ENCODE measurements at places on chromosomes 11 and 22. TPM values are rescaled to one million over a fixed set of nuclear protein-coding genes. Genes with fewer than 3 reads are reported as not detected.

- H3K36me3 ChIP-seq = no peaks in the 10 kb centered on the region
- H3K27ac ChIP-seq = no peak overlapping the region
- no peak for DNase-seq
Measured at GRCh38 chr11:55357560-55358184, 10.1 kb upstream of the OR4A15 start.

Gene NNMT
- total RNA-seq = 3.4 TPM

DNA sequence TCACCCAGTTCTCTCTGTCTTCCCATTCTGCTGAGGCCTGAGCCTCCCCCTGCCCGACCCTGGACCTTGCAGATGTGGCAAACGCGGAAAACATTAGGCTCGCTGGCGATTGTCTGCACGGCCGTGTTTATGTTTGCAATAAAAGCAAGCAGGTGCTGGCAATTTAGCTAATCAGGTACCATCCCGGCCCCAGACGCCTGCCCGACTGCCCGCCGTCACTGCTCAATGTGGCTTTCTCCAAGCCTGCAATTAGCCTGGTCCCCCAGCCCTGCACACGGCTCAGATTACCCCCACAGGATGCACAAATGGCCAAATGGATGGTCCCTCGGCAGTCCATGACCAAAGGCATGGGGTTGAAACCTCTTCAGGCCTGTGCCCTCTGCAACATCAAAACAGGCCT, 259.7 kb downstream of the MN1 start:
- DNase-seq = peak; percentile 29
- H3K4me1 ChIP-seq = peaks cover 19% of the 10 kb centered on the region
- H3K4me3 ChIP-seq = no peak overlapping the region
- peaks cover 4% of the 10 kb centered on the region for H3K27me3 ChIP-seq

DNA sequence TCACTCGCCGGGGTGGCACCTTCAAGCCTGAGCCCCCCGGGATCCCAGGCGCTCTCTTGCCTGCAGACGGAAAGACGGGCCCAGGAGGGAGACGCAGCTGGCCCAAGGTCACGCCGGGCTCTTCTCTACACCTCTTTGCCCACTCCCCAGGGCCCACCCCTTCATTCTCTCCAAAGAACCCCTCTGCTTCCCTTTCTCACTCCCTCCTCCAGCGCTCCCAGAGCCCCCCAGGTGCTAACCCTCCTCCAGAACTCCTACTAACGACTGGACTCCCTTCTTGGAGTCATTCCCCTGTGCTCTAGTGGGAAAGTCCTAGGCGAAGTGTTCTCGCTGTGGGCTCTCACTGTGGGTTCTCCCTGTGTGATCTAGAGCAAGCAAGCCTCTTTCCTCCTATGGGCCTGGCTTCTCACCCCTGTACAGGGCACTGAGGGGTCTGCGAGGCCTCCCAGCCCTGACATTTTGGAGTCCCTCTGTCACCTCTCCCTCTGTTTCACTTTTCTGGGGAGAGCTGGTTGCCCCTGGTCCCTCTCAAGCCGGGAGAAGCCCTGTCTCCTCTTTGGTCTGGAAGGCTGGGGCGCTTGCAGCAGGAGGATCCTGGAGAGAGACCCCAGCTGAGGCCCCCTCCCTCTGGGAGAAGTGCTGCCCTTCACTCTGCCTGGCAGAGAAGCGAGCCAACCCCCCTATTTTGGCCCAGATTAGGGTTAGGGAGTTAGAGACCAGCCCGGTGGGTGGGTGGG, 858 bp downstream of the OAF start:
- H3K4me1 ChIP-seq = peaks cover 4% of the 10 kb centered on the region
- DNase-seq = no peak
- peaks cover 24% of the 10 kb centered on the region for H3K27me3 ChIP-seq
- peak overlapping the region; percentile 90 for H3K4me3 ChIP-seq

- H3K27ac ChIP-seq = no peak overlapping the region
- H3K36me3 ChIP-seq = no peaks in the 10 kb centered on the region
- H3K4me1 ChIP-seq = peaks cover 39% of the 10 kb centered on the region
- H3K4me3 ChIP-seq = no peak overlapping the region
- no peak for DNase-seq
- H3K27me3 ChIP-seq = peaks cover 6% of the 10 kb centered on the region
Measured at GRCh38 chr22:28052825-28053269, 133.8 kb upstream of the PITPNB start.

Gene DLG2
- 2.9 TPM for total RNA-seq

DNA sequence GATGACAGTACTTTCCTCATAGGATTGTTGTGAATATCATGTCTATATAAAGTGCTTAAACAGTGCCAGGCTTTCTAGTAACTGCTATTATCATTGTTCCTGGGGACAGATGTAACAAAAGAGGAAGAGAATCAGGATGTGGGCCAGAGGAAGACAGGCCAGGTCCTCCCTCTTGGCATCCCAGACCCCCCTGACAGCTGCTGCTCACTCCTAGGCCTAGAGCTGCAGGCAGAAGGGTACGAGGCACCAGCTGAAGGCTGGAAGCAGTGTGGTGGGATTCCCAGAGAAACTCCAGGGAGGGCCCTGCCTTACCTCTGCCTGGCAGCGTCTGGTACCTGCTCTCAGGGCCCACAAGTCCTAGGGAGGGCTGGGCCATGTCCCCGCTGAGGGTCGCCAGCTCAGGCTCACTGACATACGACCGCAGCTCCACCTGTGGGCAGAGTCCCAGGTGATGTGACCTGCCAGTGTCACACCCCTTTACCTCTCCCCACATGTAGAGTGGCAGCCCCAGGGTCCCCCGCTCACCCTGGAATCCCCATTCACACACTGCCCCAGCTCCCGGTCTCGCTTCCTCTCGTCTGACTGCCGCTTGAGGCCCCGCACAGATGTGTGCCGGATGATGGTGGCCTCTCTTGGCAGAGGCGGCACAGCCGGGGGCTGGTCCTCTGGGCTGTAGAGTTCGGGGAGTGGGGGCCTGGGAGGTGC, 52.2 kb downstream of the C11orf58 start:
- H3K4me3 ChIP-seq = no peak overlapping the region
- H3K27me3 ChIP-seq = peaks cover 7% of the 10 kb centered on the region
- no peaks in the 10 kb centered on the region for H3K36me3 ChIP-seq
- H3K27ac ChIP-seq = no peak overlapping the region
- DNase-seq = no peak
- peaks cover 1% of the 10 kb centered on the region for H3K4me1 ChIP-seq

Gene C11orf91
- not detected for total RNA-seq

Gene IL18
- not detected for total RNA-seq

DNA sequence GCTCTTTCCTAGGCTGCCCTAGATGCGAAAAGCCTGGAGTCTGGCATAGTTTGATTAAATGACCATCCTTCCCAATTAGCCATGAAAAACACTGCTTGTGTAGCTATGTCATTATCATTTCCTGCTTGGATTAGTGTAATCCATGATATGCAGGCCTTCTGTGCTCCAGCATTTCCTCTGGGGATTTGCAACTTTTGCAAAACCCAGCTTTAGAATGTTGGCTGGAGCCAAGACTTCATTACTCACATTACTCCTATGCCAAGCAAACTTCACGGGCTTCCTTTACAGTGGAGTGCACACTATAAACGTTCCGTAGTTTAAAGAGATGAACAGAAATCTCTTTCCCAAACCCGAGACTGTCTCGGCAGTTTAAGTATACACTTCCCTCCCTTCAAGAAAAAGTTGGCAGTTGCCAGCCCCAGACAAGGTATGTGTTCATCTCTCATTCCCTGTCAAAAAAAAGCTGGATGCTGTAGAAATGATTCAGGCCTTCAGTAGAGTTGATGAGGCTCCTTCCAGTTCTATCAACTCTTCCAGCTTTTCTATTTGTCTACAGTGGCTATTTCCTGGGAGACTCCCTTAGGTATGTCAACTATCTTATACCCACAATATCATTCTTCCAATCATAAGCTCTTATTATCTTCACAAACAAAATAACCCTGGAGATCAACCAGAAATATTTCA, 180.0 kb downstream of the MAML2 start:
- peaks cover 29% of the 10 kb centered on the region for H3K4me1 ChIP-seq
- no peak overlapping the region for H3K4me3 ChIP-seq
- no peak overlapping the region for H3K27ac ChIP-seq
- DNase-seq = no peak

- peaks cover 5% of the 10 kb centered on the region for H3K36me3 ChIP-seq
- H3K27me3 ChIP-seq = peaks cover 6% of the 10 kb centered on the region
- no peak overlapping the region for H3K27ac ChIP-seq
- peak; percentile 7 for DNase-seq
- no peak overlapping the region for H3K4me3 ChIP-seq
- peaks cover 1% of the 10 kb centered on the region for H3K4me1 ChIP-seq
Measured at GRCh38 chr11:70539360-70540095, 141.2 kb downstream of the CTTN start.

Gene OR4D5
- total RNA-seq = not detected

GRCh38 chr22:36028646-36029405, at the start of gene RBFOX2:
Gene RBFOX2 (minus strand): TSS chr22:36028824. CDS start chr22:36028425, 399 bp downstream.
- peak; percentile 99 for DNase-seq
- H3K4me3 ChIP-seq = peak within 1 kb of the TSS; percentile 95
- no peaks in the 10 kb centered on the region for H3K36me3 ChIP-seq
- peaks cover 2% of the 10 kb centered on the region for H3K27me3 ChIP-seq
- peak within 1 kb of the TSS; percentile 85 for H3K27ac ChIP-seq
- H3K4me1 ChIP-seq = peaks cover 8% of the 10 kb centered on the region

- H3K4me3 ChIP-seq = no peak overlapping the region
- H3K4me1 ChIP-seq = no peaks in the 10 kb centered on the region
- peaks cover under 1% of the 10 kb centered on the region for H3K27me3 ChIP-seq
- no peak overlapping the region for H3K27ac ChIP-seq
- no peak for DNase-seq
- peaks cover 5% of the 10 kb centered on the region for H3K36me3 ChIP-seq
Measured at GRCh38 chr11:62627713-62628112, 5.9 kb upstream of the B3GAT3 start.

DNA sequence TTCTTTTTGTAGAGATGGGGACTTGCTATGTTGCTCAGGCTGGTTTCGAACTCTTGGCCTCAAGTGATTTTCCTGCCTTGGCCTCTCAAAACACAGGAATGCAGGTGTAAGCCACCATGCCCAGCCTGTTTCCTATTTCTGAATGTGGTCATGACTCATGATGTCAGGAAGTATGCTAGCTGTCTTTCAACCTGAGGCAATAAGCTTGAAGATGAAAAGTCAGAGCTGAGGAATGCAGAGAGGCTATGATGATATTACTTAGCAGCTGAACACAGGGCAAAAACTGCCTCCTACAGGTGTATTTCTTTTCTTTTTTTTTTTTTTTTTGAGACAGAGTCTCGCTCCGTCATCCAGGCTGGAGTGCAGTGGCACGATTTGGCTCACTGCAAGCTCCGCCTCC, 9.0 kb upstream of the NUCB2 start:
- H3K27me3 ChIP-seq = peaks cover 2% of the 10 kb centered on the region
- H3K4me3 ChIP-seq = no peak overlapping the region
- H3K27ac ChIP-seq = no peak overlapping the region
- no peak for DNase-seq

DNA sequence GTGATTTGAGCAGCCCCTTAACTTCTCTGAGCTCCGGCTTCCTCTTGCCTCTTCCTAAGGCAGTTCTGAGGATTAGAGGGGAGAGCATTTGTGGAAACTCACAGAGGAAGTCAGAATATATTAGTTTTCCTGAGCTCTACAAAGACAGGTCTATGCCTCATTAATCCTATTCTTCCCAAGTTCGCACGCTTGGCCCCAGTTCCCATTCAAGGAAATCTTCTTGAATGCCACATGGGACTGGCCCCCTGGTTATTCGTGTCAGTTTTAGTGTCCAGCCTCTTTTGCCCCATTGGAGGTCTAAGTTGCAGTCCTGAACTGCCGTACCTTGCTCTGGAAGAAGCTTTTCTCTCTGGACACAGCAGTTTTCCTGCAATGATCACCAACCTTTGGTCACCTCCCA, 37.6 kb upstream of the ALX4 start:
- no peak for DNase-seq
- no peak overlapping the region for H3K27ac ChIP-seq
- H3K27me3 ChIP-seq = peaks cover 10% of the 10 kb centered on the region
- peaks cover 5% of the 10 kb centered on the region for H3K4me1 ChIP-seq
- H3K36me3 ChIP-seq = no peaks in the 10 kb centered on the region
- no peak overlapping the region for H3K4me3 ChIP-seq

Gene MDK
- total RNA-seq = 846 TPM

Data from glutamatergic neuron (in vitro differentiated cells).